RCC 7860 (cell line): ENCODE measurements at places on chromosomes 2 and 18.

GRCh38 chr2:216789081-216789480, 70.8 kb downstream of the TNP1 start:
- no peak for DNase-seq

DNA sequence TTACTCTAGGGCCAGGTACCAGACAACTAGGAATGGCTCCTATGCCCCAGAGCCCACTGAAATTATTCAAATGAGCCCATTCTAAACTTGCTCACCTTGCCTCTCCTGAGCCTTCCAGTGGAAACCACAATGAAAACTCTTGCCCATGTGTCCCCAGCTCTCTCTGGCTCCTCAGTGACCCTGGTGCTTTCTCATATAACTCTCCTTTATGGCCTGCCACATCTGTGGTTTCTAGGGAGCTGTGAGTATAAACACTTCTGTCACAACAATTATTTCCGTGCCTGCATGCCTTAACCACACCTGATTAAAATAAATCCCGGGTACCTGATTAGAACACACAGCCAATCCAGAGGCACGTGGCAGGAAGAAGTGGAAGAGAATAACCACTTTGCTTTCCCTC, 333.0 kb upstream of the SPRED2 start:
- no peak for DNase-seq

DNA sequence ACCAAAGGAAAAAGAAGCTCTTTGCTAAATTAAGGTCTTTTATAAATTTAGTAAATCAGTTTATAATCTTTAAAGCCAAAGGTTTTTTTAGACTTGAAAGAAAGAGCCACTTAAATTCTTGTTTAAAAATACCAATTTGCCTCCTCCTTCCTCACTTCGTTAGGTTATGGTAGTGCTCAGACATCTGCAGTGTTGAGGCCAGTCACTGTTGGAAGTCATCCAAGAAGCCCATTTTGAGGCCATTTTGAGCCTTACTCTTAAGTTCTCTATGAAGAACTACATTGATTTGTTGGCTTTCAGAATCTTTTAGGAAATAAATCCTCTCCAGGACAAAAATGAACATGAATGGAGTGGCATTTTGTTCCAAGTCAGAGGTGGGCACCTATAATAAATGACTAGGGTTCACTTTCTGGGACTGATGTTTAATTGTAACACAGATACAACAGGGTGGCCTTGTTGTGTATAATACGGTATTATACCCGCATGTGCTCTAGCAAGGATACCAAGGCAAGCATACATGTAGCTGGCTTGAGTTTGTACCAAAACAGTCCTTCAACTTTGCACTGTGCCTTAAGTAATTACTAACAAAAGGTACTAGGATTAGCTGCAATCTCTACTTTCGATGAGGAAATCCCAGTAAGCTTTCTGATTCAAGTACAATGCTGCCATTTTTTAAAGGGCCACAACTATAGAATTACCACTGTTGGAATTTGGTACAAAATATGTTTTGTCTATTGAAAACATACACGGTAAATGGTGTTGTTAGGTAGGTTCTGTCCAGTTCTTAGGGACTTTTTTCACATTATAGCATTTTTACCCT, 22.8 kb downstream of the SLC66A3 start:
- DNase-seq, result no peak

DNA sequence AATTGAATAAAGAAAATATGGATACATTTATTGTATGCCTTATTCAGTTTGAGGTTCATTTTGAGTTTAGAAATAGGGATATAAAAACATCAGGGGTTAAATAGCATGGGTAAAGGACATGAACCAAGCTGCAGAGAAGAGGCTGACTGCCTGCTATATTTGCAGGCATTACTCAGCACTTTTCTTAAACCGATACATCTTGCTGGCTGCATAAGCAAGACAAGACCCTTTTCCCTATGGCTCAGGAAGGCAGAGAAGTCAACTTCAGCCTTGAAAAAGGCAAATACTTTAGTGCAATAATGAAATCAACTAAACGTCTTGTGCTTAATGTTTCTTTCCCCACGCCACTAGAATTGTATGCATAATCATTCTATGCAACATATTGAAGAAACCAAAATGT, 36.4 kb downstream of the SCN1A start:
- DNase-seq, result no peak

- no peak for DNase-seq
Measured at GRCh38 chr2:134131681-134132489, 122.0 kb upstream of the MGAT5 start.

- DNase-seq, result no peak
Measured at GRCh38 chr18:77658751-77659448, 409.3 kb downstream of the GALR1 start.

DNA sequence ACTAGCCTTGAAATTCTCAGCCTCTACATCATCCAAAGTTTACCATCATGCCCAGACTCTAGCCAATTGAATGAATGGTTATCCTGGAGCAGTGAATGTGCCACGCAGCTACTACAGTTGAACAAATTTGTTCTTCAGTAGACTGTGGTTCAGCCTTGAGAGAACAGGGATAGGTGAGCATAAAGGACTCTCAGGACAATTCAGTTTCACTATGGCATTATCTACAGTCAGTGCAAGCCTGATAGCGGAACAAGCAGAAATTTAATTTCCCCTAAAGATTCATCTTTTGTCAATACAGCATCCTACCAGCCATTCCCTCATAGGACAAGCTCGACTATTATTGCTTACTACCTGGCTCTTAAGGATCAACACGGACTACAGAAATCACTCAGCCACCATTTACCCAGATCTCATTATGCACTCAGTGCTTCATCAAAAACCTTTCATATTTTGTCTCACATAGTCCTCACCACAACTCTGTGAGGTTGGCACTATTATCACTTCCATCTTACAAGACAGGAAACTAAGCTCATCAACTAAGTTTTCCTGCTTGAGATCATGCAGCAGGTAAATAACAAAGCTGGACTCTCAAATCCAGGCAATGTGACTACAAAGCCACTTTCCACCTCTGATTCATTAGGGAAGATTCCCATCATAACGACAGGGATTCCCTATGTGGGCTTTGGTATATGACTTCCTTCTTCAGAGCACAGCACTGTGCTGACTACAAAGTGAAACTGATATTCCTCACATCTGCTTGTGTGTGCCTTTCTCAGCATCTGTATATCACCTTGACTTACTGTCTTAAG, 181.5 kb upstream of the ACVR2A start:
- no peak for DNase-seq

- no peak for DNase-seq
Measured at GRCh38 chr2:109679626-109680025, 65.5 kb downstream of the SOWAHC start.

- no peak for DNase-seq
Measured at GRCh38 chr2:196798980-196799379, 503 bp downstream of the GTF3C3 start.
